ENCODE measurements at places on chromosomes 7 and 10. TPM values are rescaled to one million over a fixed set of nuclear protein-coding genes. Genes with fewer than 3 reads are reported as not detected.

The MLLT10 gene
- 45.8 TPM for total RNA-seq

The SPAG6 gene
- total RNA-seq = 6.6 TPM

The CHAT gene
- 0.62 TPM for total RNA-seq

The CUEDC2 gene
- 86.1 TPM for total RNA-seq

The CADPS2 gene
- 10.1 TPM for total RNA-seq

The WAC gene
- total RNA-seq = 115 TPM

The OR2A42 gene
- total RNA-seq = not detected

The ZNF365 gene
- 0.63 TPM for total RNA-seq

The POLR1F gene
- total RNA-seq = 11.9 TPM

The GPR141 gene
- not detected for total RNA-seq

The NHLRC2 gene
- 25.4 TPM for total RNA-seq

The KIN gene
- 16.7 TPM for total RNA-seq

The EPO gene
- total RNA-seq = 0.22 TPM
